ENCODE measurements at places on chromosomes 7 and 10.

GRCh38 chr10:13564576-13564975 lies 22.2 kb upstream of the PRPF18 start:
- DNase-seq = no peak

DNA sequence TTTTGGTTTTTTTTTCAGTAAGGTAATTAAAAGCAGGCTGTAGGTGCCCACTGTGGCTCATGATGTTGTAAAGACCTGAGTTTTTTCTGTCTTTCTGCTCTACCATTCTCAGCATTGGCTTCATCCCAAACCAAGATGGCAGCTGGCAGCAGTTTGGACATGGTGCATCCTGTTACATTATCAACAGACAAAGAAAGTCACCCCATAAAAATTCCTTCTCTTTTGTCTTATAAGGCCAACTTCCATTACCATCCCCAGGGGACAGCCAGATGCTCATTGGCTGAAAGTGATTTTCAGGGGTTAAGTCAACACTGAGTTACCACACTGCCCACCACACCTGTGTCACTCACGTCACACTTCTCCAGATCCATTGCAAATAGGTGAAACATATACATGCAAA lies 558.4 kb downstream of the SDK1 start:
- no peak for DNase-seq

DNA sequence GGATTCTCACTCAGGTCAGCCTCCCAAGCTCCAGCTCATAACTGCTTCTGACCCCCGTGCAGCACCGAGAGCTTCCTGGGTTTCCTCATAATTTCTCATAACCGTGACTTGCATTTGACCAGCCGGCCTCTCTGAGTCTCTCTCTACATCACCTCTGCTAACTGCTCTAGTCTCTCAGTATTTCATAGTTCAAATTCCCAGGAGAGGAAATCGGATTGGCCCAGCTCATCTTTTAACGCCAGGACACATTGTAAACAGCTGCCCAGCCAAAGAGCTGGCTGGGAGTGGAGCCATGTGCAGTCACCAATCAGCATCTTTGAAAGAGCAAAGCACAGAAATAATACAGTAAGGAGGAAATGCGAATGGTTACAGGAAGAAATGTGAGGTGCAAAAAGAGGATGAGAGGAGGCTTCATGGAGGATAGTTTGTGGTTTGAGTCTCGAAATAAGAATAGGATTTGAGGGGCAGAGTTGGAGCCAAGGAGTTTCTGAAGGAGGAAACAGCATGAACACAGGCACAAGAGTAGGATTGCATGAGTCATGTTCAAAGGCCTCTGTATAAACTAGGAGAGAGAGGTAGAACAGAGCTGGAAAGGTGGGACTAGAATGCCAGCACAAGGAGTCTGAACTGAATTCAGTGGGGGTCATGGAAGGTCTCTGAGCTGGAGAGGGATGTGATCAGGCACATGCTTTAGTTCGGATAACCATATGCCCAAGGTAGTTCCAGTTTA lies 15.2 kb upstream of the LBX1 start:
- DNase-seq = no peak

DNA sequence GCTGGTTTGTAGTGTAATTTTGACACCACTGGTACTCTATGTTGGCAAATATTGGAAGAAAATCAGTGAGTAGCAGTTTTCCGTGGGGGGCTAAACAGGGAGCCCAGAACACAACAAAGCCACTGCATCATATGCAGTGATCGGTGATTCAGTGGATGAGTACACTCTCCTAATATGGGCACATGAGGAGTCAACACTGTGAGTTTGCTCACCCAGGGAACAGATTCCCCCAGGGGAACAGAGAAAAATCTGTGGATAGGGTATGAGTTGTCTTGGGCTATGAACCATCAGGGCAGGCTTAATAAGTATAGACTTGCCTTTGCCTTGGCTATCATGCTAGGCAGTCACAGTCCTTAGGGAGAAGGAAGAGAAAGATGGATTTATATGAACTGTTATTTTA lies 227.7 kb upstream of the SEMA3E start:
- DNase-seq = no peak

DNA sequence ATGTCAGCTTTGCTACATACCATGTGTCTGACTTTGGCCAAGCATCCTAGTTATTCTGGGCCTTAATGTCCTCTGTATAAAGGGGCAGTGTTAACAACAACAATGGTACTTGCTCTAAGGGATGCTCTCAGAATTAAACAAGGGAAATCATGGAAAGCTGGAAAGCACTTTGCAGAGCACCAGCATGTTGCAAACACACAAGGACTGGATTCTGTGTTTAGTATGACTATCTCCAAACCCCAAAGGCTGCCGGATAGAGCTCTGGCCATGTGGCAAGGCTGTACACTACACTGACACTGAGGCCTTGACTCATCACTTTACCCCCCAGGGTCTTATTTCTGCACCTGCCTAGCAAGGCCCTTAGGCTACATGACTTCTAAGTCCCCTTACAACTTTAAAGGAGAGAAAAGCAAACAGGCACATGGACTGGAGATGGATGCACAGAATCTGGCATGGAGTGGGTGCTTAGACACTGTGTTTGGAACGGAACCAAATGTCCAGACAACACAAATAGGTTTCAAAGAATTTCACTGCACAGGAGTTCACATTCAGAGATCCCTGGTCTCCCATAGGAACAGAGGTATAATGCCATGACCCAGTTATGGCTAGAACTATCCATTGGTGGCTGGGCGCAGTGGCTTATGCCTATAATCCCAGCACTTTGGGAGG lies 74.6 kb downstream of the FAM13C start:
- no peak for DNase-seq

DNA sequence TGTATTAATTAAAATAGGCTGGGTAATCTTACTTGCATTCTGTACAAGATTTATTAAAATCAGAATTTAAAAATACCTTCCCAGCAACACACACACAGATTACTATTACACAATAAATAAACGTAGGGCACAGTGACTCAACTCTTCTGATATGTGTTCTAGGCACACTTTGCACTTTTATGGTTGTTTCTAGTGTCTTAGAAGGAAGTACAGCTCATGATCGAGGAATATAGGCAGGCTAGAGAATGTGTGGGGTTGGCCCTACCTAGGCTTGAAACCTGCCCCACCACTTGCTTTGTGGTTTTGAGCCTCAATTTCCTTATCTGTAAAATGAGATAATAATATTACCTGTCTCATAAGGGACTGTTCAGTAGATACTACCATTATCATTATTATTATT lies 30.5 kb downstream of the ARMC3 start:
- no peak for DNase-seq

- DNase-seq = no peak
Observed at GRCh38 chr10:110344622-110345021, 39.9 kb upstream of the SMNDC1 start.

- no peak for DNase-seq
Observed at GRCh38 chr10:62025901-62026879, 124.7 kb downstream of the ARID5B start.

DNA sequence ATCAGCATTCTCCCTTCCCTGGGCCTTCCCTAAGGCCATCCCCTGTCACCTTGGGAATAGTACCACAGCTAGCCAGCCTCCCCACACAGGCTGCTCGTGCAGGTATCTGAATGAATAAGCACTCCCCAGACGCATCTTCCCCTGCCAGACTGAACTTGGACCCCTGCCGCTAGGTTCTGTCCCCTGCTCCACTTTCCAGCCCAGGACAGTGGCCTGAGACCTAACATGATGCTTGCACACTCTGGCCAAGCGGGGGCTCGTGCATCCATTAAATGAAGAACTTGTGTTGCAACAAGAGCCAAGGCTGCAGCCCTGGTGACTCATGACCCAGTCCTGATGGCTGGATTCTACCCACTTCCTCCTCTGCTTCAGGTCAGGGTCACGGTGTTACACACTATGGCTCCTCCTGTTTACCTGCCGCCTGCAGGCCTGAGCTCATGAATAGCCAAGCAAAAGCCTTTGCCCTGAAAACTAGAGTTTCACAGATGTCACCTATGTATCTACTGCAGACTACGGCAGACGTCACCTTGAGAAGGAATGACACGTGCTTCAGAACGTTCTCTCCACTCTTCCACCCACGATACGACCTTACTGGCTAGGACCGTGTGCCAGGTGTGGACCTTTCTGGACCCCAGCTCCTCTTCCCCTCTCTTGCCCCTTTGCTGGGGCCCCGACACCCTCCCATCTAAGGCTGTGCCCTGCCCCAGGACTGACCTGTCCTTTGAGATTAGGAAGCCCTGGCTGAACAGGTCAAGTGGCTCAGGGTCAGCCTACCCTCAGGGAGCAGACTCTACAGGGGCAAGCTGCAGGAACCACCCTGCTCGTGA lies 6.5 kb downstream of the ASB13 start:
- peak; percentile 24 for DNase-seq

DNA sequence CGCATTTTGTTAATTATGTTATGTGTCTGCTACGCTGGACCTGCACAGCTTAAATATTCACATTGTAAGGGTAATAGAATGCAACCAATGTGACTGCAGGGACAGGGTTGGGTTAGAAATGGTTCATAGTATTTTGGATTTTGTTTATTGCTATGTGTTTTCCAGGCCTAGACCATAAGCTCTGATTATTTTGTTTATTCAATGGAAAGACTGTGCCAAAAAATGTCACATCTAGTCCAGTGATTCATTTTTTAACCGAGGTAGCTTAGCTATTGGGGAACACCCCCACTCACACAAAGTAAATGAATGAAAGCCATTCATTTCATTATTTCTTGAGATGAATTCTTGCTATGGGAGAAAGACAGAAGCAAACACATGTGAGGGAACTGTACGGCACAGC lies 516.5 kb upstream of the ANKRD30A start:
- no peak for DNase-seq

GRCh38 chr7:81482600-81483186 lies 287.2 kb downstream of the HGF start:
- DNase-seq = no peak

DNA sequence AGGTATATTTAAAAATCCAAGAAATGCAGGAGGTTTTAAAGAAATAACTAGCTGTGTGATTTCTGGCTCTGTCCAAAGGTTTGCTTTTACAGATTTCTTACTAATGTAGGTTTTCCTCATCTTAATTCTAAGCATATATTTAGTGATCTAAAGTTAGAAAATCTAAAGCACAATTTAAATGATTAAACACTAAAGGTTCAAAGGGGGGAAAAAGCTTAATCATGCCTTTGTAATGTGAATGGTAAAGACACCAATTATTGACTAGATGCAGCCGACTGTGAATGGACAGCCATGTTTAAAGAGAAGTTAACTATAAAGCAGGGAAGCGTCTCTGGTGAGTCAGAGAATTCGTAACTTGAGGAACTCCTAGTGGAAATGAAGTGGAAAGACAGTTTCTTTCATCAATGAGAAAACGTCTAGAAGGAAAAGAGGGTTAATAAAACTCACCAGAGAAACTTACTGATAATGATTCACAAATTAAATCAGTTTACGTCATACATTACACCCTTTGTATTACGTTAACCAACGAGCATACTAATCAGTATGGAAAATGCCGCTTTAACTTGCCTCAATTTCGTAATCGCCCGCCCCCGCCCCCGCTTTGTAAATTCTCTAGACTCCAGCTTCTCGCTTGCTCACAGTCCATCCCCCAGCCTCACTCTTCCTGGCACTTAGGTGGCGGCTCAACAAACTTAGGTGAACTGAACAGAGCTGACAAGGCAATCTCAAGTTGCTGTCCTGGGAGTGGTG lies 1.1 kb upstream of the HBP1 start:
- DNase-seq = no peak

GRCh38 chr10:118664321-118664720 lies 68.9 kb upstream of the PRLHR start:
- no peak for DNase-seq

- DNase-seq = no peak
Observed at GRCh38 chr7:68776326-68776725, 821.9 kb upstream of the AUTS2 start.

DNA sequence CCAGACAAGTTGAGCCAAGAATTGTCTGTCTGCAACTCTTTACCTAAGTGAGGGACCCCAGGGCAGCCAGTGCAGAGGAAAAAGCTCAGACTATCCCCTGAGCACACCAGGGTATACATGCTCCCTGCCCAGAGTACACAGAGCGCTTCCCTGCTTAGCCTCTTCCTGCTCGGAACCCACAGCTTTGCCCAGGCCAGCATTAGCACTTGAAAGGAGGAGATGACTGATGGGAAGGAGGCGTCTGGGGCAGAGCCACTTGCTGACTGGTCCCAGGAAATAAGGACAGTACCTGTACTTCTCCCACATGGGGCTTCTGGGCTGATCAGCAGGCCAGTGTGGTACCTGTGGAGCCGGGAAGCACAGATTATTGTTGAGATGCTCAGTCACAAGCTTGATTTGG lies 48.4 kb upstream of the TRIM8 start:
- no peak for DNase-seq

DNA sequence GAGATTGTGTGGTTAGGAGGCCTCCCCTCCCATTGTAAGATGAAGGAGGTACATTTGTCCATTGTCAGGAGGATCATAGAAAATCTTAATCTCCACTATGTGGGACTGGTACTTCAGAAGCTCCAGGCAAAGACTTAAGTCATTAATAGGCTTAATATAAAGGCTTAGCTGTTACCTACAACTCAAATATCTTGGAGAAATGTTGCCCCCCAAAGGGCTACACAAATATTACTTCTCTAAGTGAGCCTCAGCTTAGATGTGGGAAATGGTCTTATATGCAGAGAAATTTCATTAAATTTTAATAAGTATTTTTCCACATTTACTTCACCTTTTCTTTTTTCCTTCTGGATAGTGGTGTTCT lies 27.2 kb downstream of the TAS2R41 start:
- no peak for DNase-seq

GRCh38 chr7:40371806-40372440 lies 237.1 kb downstream of the SUGCT start:
- DNase-seq = no peak

GRCh38 chr10:20085115-20085514 lies 268.9 kb downstream of the PLXDC2 start:
- no peak for DNase-seq

DNA sequence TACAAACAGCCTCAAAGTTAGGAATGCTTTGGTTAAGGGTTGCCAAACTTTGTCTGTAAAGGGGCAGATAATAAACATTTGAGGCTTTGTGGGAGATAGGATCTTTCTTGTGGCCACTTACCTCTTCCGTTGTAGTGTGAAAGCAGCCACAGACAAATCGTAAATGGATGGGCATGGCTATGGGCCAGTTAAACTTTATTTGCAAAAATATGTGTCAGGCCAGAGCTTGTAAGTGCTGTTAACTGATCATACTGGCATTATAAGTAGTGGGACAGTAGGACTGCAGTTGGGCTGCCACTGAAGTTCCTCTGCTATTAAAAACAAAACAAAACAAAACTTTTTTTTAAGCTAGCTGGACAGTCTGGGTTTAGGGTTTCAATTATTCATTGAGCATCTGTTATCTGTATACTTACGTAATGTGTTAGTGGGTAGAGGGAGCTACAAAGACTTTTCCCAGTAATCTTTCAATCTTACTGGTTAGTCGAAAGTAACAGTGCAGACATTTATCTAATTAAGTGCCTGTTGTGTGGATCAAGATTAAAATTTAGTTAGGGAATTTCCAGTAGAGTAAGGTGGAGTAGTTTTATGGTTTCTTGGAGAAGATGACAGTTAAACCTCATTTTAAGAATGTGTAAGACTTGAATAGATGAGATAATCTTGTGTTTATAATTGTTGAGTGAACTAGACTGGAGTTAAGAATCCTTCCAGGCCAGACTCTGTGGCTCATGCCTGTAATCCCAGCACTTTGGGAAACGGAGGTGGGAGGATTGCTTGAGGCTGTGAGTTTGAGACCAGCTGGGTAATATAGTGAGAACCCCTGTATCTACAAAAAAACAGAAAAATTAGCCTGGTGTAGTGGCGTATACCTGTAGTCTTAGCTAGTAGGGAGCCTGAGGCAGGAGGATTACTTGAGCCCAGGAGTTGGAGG lies 100.1 kb downstream of the BTRC start:
- no peak for DNase-seq

Data from GM12864 (cell line).